ENCODE measurements at places on chromosomes 6 and 20.
A peak's percentile ranks its signal among the peaks of the same experiment; 100 is the strongest.

DNA sequence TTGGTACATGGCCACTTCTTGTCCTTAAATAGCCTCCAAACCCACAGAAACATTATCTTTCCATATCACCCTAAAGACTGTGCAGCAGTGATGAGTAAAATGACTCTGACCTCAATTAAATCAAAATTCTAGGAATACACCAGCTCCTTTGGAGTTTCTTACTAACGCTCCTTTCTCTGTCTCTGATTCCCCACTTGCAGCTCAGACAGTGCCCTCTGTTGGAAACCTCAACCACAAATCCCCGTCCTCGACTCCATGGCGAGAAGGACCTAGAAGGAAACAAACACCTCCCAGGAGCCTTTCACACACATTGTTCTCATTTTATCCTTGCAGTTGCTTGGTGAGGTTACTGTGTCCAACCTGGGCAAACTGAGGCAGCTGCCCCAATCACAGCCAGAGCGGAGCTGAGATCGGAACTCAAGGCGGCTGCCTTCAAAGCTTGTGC is 17.7 kb upstream of the PARD6B start:
- DNase-seq: peak; percentile 61

GRCh38 chr6:143037470-143037869 is 23.2 kb upstream of the AIG1 start:
- no peak for DNase-seq

DNA sequence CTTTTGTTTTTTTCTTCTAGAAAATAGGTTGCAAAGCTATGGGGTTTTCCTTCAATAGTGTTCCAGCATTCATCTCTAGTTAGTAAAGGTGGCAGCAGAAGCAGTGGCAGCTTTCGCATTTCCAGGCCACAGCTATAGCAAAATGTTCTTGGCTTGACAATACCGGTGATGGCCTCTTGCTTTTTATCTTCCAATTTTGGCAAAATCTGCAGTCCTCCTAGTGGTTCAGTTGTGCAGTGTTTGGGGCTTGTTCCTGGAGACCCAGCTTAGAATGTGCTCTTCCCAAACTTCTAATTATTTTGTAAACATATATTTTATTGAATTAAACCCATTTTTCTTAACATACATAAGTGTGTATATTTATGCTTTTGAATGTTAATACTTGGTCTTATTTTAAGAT is 370.6 kb upstream of the MAN1A1 start:
- no peak for DNase-seq

GRCh38 chr6:44645276-44645675 is 257.8 kb downstream of the CDC5L start:
- no peak for DNase-seq

- no peak for DNase-seq
These were observed 97.8 kb upstream of the PREP start for GRCh38 chr6:105500693-105501092.

- no peak for DNase-seq
These were observed 42.1 kb downstream of the PHACTR3 start for GRCh38 chr20:59646487-59646886.

DNA sequence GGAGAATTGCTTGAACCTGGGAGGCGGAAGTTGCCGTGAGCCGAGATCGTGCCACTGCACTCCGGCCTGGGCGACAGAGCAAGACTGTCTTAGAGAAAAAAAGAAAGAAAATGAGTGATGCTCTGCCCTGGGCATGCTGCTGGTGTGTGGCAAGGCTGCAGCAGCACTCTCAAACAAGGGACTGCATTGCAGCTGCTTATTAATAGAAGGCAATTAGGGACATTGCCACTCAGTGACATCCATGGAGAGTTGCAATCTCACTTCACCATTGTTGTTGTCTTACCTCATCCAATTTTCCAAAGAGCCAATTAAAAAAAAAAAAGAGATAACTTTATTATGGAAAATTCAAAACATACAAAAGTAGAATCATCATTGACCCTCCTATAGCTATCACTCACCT is 131.1 kb downstream of the LRRC1 start:
- no peak for DNase-seq

DNA sequence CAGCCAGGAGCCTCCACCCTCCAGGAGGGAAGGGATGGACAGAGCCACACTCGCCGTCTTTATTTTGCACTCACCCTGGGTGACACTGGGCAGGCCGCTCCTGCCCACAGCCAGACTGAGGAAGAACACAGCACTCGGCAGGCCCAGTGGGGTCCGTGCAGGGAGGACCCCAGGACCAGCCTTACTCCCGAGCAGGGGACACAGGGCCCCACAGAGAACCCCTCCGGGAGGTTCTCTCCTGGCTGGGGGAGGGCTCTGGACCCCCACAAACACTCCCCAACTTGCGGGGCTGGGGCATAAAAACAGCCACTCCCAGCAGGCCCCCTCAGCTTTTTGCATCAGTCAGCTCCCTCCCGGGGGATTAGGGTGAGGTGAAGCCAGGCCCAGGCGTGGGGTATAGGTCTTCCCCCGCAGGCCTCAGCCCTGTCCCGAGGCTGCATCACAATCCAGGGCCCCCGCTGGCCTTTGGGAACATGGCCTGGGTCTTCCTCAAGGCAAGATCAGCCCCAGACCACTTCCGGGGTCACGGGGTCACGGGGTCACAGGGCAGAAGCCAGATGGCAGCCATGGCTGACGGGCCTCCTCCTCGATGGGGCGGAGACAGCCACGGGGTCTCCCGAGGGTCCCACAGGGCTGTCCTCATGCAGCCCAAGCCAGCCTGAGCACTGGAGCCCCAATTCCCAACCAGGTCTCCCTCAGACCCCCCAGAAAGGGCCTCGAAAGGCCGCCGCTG is 3.2 kb downstream of the TNFRSF6B start:
- DNase-seq: peak; percentile 26

DNA sequence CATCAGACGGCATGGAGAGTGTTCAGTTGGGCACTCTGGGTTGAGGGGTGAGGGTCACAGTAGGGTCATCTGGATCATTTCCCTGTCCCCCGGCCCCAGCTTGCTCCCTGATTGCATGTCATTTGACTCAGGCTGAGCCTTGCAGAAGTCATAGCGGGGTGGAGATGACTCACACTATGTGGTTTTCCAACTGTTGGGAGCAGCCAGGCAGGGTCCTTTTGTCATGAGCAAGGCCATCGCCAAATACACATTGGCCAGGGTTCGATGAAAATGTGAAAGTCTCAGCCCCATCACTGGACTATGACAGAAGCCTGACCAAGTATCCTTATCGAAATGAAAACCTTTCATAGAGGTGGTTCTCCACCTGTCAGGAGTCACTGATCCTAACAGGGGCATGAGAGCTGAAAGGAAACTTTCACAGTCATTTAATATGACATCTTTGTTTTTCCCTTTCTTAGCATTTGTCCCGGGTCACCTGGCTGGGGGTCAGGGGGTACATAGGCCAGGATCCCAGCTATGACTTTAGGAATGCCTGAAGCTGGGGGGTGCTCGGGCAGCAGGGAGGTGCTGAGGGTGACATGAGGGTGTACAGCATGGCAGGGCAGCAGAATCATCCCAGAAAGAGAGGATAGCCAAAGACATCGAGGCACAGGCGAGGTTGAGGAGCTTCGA is 70.2 kb upstream of the CD93 start:
- peak; percentile 27 for DNase-seq

GRCh38 chr20:61055180-61056010 is 196.7 kb upstream of the CDH4 start:
- DNase-seq: no peak

DNA sequence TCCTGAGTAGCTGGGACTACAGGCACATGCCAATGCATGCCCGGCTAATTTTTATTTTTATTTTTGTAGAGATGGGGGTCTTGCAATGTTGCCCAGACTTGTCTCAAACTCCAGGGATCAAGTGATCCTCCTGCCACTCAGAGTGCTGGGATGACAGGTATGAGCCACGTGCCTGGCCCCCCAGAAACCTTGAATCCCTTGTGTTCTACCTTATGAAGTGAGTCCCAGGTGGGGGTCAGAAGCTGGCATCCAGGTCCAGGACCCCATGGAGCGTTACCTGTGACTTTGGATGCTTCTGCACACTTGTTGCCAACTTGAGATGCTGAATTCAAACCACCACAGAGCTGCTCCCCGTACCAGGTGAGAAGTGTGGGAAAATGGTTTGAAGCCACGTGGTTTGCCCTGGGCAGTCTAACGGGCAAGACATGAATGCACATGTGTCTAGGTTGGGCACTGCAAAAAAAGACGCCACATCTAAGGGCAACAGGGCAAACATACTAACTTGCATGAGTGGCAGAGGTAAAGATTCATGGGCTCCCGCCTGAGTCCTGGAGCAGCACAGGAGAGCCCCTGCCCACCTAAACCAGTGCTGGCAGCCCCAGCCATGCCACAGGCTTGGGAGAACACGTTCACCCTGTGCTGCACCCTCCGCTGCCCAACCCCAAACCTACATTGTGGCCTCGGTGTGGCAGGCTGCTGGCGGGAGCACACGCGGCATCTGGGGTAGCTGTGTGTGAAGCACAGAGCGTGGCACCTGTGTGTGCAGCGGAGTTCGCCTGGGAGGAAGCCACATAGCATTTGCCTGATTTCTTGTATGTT is 101.2 kb downstream of the JPH2 start:
- DNase-seq: no peak

DNA sequence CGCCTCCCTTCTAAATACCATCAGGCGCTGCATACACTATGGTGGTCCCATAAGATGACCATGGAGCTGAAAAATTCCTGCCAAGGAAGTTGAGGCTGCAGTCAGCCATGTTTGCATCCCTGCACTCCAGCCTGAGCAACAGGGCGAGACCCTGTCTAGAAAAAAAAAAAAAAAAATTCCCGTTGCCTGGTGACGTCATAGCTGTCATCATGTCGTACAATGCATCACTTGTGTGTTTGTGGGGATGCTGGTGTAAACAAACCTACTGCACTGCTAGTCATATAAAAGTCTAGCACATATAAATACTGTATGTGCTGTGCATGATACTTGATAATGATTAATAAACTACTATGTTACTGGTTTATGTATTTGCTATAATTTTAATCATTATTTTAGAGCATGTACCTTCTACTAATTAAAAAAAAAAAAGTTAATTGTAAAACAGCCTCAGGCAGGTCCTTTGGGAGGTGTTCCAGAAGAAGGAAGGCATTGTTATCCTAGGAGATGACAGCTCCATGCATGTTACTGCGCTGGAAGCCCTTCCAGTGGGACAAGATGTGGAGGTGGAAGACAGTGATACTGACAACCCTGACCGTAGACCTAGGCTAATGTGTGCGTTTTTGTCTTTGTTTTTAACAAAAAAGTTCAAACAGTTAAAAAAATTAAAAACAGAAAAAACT is 132.6 kb downstream of the BANF2 start:
- DNase-seq: no peak

DNA sequence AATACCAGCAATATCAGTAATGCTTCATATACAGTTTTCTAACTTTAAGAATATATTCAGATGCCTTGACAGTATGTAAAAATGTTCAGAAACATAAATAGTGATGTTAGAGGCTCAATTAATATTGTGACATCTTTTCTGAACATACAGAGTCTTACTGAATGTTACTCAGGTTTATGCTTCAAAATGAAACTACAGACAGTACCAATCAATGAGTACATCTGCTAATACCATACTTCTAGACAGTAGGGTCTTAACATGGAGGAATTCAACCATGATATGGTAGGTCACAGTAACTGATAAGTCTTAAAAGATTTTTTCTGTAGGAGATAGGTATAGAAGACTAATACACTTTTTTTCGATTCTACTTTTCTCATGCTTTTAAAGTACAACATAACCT is 8.3 kb downstream of the GCLC start:
- DNase-seq: no peak

DNA sequence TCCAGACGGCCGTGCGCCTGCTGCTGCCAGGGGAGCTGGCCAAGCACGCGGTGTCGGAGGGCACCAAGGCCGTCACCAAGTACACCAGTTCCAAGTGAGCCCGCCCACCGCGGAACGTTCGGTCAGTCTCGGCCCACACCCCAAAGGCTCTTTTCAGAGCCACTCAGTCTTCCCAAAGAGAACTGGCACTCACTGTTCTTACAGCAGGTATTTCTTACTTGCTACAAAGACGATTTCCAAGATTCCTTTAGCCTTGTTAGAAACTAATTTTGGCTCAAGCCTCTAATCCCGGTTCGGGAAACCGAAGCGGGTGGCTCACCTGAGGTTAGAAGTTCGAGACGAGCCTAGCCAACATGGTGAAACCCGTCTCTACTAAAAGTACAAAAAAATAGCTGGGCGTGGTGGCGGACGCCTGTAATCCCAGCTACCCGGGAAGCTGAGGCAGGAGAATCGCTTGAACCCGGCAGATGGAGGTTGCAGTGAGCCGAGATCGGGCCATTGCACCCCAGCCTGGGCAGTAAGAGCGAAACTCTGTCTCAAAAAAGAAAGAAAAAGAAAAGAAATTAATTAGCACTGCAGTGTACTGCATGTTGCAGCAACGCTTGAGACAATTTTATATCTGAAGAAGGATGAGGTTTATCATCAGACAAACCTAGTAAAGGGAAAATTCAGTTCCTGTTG is 73.1 kb downstream of the OR2B2 start:
- DNase-seq: peak; percentile 53

DNA sequence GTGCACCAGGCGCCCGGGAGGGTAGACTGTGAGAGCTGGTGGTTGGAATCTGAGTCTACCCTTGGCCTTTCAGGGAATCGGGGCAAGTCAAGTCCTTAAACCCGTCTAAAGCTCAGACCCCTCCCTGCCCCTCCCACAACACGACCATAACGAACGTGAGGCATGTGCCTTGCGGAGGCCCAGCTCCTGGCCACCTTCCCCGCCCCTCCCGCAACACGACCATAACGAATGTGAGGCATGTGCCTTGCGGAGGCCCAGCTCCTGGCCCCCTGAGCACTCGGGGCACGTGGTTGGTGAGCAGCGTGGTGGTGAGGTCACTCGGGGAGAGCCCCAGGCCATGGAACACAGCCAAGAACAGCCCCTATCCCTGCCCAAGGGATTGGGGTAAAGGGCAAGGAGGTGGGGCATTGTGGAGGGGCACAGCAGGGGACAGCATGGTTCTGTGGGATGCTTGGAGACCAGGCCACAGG is 132.2 kb downstream of the TAF4 start:
- DNase-seq: no peak

DNA sequence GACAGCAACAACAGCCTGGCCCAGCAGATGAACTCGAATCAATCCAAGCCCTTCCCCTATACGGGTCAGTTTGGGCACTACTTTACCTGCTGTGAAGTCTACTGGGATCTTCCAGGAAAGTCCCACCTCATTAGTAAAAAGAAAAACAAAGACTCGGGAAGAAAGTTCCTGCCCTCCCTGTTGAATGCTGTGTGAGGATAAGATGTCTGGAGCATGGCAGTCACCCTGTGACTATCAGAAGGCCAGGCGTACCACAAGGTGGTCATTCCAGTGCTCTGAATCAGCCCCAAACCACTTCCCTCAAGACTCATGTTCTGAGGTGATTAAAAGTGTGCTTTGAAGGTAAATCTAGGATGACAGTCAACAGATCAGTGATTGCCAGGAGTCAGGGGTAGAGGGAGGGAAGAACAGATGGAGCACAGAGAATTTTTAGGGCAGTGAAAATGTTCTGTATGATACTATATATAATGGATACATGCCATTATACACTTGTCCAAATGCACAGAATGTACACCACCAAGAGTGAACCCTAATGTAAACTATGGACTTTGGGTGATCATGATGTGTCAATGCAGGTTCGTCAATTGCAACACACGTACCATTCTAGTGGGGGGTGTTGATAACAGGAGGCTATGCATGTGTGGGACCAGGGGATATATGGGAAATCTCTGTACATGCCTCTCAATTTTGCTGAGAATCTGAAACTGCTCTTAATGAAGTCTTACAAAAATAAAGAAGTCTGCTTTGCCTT is 14.7 kb downstream of the FKBP1A start:
- no peak for DNase-seq
